Activated CD8-positive, alpha-beta memory T cell treated with anti-CD3 and anti-CD28 coated beads, Interleukin-2, amount 50 U/mL, for 48 hours (primary cell): ENCODE measurements at places on chromosomes 7 and 10.

DNA sequence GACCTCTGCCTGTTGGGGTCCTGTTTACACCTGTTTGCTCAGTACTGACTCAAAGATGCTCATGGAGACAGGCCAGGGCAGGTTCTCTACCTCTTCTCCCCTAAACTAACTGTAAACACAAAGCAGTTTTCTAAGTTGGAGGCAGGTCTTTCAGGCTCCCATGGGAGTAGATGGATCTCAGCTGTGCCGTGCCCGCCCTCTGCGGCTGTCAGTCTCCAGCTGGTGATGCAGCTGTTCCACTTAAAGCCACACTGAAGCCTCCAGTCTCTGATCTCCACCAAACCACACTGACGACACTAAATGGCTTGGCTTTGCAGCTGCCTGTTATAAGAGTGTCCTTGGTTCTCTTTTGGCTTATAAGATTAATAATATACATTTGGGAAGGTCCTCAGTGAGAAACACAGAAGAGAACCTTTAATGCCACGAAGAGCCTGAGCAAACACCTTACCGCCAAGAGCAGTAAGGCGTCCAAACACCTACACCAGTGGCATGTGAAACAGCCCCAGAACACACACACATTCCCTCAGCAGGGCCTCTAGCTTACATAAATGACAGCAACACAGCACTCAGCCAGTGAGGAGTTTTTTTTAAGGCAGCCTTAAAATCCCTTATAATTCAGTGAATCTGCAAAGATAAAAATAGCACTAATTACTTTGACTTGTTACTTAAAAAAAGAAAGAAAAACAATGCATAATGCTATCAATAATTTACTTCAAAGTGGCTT lies 60.4 kb upstream of the KCNIP2 start:
- DNase-seq, result peak; percentile 53

GRCh38 chr10:98582363-98582762 lies 135.6 kb upstream of the HPS1 start:
- no peak for DNase-seq

GRCh38 chr7:98073047-98073446 lies 33.6 kb upstream of the LMTK2 start:
- DNase-seq, result no peak

DNA sequence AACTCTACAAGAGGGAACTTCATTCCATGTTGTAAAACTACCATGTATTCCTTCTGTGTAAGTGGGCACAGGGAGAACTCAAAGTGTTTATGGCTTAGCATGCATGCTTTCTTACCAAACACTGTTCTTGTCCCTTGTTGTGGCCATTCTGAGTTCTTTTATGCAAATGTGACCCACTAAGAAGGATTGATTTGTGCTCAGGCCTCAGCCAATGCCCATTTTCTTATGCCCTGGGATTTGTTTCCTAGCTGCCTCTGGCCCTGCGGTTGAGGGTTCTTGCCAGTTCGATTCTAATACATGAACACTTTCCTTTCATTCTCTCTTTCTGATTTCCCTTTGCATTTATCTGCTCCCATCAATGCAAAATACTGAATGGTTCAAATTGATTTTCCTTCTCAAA lies 316.7 kb downstream of the NRG3 start:
- DNase-seq, result no peak

DNA sequence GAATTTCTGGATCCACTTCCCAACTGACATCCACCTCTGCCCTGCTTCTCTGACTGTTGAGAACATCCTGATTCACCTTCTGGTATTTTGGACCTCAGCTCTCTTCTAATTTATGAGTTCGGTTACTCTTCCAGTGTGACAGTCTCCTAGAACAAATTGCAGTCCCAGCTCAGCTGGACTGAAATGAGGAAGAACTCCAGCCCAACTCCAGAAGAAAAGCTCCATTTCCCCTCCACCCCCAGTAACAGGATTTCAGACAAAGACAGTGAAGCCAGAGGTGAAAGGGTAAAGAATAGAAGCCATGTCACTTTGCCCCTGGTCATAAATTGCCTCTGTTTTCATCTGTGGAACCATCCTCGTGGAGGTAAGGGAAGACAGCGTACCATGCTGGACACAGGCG lies 26.2 kb upstream of the INHBA start:
- DNase-seq, result no peak

DNA sequence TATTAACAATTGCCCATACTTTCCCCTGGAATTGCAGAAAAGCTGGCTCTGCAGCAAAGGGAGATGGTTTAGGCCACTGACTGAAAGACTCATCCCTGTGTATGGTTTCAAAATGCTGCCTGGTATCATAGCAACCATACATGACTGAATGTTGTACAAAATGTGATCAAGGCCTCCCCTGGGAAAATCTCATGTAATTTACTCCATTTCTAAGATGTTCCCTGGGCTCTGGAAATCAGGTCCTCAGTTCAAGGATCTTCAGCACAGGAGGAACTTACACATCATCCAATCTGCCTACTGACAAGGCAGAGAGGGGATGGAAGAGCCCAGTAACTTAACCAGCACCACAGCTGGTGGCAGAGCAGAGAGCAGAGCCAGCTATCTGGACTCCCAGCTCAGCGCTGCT lies 111.8 kb downstream of the JAZF1 start:
- DNase-seq, result no peak

DNA sequence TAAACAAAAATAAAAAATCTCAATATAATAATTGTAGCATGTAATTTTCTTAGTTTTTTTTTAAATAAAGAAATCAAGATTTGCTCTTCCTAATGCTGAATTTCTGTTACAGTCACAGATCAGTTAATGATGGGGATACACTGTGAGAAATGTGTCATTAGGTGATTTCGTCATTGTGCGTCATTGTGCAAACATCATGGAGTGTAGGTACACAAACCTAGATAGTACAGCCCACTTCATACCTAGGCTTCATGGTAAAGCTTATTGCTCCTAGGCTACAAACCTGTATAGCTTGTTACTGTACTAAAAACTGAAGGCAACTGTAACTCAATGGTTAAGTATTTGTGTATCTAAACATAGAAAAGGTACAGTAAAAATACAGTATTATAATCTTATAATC lies 74.4 kb upstream of the LSM8 start:
- no peak for DNase-seq

- DNase-seq, result no peak
Observed at GRCh38 chr7:17070231-17070708, 188.5 kb upstream of the AGR3 start.

- no peak for DNase-seq
Observed at GRCh38 chr10:78972160-78972946, 96.4 kb upstream of the ZMIZ1 start.

DNA sequence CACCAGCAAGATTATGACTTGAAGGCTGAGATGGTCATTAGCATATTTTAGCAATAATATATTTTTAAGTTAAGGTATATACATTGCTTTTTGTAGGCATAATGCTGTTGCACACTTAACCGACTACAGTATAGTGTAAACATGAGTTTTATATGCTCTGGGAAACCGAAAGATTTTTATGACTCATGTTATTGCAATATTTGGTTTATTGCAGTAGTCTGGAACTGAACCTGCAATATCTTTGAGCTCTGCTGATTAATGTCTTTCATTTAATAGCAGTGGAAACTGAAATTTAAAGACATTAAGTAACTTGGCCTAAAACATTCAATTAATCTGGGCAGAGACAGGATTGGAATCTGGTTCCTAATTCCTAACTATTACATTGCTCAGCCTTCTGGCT lies 266.7 kb upstream of the PLXDC2 start:
- DNase-seq, result no peak

DNA sequence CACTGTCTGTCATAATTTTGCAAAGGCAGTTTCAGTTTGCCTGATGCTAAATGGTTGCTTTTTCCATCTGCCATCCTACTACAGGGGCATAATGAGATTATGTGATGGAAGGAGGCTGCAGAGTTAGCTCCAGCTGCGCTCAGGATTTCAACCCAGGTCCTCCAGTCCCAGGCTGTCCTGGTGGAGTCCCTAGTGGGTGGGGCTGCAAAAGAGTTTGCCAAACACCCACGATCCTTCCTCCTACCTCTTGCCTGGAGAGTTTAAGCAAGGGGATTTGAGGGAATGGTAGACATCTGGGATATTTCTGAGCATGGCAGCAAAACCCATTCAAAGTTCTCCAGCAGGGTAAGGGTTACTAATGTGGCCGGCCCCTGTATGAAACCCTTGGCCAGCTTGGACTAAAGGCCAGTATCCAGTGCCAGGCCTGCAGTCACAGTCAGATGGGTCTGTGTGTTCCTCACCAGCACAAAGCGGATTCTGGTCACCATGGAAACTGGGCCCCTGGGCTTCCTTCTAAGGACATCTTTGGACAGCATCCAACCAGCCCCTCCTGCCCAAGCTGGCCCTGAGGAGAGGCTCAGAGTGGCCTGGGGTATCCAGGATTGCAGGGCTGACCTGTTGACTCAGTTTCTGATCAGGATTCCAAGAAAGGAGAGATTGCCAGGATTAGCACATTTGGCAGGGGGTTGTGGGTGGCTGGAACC lies 42.7 kb upstream of the CHST3 start:
- no peak for DNase-seq

- DNase-seq, result no peak
Observed at GRCh38 chr10:126242397-126243260, 145.6 kb downstream of the ADAM12 start.

DNA sequence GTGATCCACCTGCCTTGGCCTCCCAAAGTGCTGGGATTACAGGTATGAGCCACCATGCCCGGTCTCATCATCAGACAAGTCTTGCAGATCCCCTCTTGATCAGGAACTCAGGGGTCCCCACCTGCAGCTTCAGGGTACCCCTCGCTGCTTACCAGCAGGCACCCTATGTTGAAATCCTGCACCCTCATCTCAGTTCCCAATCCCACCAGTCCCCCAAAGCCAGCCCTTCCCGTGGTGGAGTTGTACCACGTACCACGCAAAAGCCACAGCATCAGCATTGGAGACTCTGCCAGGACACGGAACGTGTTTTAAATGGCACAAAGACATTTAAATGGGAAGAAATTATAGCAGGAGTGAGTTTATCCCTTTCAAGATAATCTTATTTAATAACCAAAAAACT lies 202.0 kb downstream of the CUX1 start:
- no peak for DNase-seq

- no peak for DNase-seq
Observed at GRCh38 chr10:71757399-71757922, 15.9 kb downstream of the VSIR start.

DNA sequence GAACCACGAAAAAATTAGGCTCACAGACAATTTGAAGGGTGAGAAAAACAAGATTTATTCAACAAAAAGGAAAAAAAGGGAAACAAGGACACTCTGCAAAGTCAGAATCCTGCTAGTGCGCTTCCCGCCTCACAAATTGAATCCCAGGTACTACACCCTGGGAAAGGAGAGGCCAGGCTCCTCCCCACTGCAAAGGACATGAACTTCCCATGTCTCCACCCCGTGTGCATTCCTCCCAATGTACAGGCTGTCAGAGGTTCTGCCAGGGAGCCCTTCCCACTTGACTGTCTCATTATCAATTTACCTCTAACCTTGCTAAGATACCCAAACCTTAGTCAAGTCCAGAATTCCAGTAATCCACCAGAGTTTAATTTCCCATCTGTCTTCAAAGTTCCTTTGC lies 70.4 kb upstream of the CDK1 start:
- no peak for DNase-seq

DNA sequence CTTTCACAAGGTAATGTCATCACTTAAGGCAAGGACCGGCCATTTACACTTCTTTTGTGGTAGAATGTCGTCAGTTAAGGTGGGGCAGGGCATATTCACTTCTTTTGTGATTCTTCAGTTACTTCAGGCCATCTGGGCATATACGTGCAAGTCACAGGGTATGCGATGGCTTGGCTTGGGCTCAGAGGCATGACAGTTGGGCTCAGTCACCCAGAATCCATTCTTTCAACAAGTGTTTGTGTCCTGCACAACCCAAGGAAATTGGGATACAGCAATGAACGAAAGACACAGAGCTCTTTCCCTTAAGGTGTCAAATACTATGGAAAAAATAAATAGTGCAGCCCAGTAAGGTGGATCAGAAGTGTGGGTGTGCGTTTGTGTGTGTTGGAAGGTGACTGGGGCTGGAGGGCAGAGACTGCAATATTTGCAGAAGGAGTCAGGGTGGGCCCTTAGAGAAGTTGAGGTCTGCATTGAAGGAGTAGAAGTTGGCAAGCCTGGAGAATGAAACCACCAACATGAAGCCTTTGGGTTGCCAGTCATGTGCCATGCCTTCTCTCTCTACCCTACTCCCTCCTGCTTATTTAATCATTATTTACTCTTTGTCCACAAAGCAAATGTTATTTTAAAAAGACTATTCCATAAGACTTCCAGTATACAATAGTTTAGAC lies 222.8 kb upstream of the PRKCQ start:
- no peak for DNase-seq

- no peak for DNase-seq
Observed at GRCh38 chr7:6167587-6168476, 104.6 kb downstream of the CYTH3 start.

GRCh38 chr10:86356296-86356695 lies 10.3 kb downstream of the GRID1 start:
- DNase-seq, result no peak

- DNase-seq, result no peak
Observed at GRCh38 chr7:96495751-96496216, 173.9 kb upstream of the SLC25A13 start.

- DNase-seq, result no peak
Observed at GRCh38 chr10:109929501-109930219, 6.3 kb upstream of the XPNPEP1 start.

DNA sequence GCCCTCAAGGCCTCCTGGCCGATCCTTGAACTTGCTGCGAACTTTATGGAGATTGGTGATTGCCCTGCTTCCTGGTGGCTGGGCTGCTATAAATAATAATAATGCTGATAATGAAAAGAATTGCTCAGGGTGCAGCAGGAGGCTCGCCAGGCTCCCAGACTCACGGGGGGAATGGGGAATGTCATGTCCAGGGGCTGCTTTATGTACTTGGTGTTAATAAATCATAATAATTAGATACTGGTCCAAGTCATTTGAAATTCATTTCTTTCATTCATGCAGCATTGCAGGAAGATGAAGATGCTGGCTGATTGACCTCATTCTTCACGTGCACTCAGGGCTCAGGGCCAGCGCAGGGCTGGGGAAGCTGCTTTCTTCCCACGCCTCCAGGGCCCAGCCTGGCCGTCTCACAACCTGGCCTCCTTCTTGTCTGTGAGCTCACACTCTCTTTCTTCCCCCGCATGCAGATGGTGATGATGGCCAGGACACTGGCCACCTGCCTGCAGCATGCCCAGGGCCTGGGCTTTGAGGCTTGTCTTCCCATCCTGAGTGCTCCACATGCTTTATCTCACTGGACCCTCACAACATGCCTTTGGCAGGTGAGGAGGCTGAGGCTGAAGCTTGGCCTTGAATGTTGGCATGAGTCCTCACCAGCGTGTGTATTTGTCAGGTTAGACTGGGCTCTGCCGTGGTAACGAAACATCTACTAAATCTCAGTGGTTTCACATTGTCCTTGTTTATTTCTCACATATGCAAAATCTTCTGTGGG lies 138.4 kb upstream of the TNS3 start:
- no peak for DNase-seq

DNA sequence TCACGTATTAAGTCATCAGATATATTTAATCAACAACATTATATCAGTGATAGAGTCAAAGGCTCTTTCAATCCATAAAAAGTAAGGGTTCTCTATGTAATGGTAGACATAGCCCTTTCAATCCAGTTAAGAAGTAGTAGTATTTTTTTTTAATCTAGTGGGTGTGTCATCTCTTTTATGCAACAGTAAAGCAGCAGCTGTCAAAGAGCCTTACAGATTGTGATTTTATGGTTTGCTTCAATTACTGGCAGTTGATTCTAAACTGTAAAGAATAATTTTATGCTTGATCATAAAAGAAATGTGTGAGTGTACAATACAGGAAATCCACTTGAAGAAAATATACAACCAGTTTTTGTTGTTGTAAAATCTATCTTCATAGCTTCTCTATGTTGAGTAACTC lies 902.6 kb upstream of the MBL2 start:
- DNase-seq, result no peak
